Caudate nucleus (tissue), 63 donors: ENCODE measurements at places on chromosomes 6 and 20.
A peak's percentile ranks its signal among the peaks of the same experiment; 100 is the strongest.

DNA sequence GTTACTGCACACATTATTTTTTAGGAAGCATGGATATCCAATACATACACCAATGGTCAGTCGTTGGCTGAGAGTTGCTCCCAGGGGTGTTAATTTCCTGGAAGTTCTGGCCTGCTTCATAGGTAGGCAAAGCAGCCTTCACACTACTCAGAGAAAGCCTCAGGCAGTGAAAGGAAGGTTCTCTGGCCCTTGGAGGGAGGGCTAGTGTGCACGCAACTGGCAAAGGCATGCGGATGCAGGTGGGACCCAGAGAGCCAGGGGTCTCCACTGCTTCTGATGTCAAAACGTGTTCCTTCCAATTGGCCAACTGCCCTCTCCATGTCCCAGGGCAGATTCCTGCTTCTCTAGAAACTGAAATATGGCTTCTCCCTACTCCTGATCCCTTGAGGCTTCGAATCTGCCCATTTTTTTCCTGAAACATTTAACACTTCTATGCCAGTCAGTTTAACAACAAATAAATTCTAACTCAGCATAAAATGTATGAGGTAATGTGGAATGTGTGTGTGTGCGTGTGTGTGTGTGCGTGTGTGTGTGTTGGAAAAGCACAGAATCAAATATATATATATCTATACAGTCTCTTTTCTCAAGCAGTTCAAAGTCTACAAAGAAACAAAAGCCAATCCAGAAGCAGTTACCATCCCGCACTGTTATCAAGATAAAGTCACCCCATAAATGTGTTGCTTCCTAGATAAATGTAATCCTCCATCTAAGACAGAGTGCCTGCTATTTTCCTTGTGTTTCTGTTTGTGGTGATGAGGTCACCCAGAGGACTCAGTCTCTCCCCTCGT is 94.0 kb upstream of the HIVEP1 start:
- no peak for DNase-seq

DNA sequence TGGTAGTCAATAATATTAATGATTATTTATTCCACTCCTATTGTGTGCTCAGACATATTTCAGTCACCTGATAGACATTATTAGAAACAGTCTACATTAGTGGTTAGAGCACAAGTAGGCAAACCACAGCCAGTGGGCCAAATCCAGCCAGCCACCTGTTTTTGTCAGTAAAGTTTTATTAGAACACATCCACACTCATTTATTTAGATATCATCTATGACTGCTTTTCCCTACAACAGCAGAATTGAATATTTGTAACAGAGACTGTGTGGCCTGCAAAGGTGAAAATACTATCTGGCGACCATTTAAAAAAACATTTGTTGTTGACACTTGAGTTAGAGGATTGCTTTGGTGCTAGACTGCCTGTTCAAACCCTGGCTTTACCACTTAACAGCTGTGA is 220.0 kb upstream of the ZFP64 start:
- DNase-seq: no peak

- no peak for DNase-seq
These were observed 23.8 kb downstream of the IYD start for GRCh38 chr6:150392452-150393220.

DNA sequence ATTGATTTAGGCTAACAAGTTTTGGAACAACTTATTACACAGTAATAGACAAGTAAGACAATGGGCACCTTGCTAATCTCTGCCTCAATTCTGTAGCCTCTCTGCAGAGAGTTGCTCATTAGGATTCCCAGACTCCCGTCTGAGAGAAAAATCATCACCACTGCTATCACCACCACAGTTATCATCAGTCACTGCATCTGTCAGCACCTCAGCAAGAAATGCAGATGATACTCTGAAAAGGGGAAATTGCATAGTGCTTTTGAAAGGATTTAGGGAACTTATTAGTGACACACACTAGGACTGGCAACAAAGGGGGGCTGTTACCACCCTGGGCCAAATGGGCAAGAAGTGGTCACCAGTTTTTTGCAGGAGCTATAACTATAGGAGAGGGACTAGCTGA is 39.9 kb downstream of the FOXA2 start:
- DNase-seq: no peak

DNA sequence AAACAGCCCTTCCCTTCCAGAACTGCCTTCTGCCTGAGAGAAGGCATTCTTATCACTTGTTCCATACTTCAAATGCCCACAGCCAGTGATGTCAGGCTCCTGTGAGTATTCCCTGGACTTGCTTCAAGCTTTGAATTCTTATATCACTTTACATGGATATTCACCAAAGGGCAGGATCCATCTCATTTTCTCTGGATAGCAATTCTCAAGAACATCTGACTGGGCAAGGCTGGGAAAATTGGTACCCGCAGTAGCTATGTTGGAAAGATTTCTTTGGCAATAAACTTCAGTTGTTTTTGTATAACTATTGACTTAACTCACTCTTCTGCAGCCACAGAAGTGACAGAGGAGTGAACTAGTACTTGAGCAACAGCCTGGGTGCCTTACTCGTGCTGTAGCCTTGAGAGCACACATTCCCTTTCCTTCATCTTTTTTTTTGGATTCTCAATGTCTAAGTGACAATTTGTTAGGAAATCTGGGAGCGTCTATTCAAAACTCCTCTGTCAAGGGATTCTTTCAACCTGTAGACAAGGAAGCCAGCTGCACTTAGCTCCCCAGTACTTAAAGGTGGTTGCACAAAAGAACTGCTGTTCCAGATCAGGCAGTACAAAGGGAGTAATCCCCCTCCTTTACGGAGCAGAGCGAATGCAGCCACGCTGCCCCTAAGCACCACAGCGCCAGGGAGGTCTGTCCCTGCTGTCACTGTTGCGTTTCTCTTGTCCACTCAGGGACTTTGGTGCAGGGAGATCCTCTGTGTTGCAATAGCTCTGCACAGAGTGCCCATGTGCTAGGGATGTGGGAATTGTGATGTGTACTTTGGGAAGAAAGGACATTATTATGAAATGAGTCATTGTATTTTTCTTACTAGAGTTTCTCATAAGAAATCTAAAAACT is 69.6 kb downstream of the JAG1 start:
- DNase-seq: no peak

- peak; percentile 9 for DNase-seq
These were observed 984 bp downstream of the TNFRSF21 start for GRCh38 chr6:47308552-47309290.

GRCh38 chr20:38692436-38693411 is 31.6 kb upstream of the SLC32A1 start:
- DNase-seq: no peak

- DNase-seq: no peak
These were observed 3.1 kb downstream of the SLC23A2 start for GRCh38 chr20:4998160-4998651.

DNA sequence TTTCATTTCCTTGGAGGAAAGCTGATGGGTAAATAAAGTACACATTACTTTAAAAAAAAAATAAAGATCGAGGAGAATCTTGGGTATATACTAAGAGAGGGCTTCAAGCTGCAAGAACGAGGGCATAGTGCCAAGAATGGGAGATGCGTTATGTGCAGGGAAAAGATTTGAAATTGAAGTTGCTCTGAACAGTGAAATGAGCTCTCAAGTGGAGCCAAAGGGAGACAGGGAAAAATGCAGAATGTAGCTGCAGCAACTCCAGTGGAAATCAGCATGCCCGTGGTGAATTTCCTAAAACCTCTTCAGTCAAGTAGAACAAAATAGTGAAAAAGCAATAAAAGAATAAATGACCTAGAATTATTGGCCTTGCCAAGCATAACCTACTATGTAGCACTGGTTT is 11.4 kb upstream of the COL9A1 start:
- no peak for DNase-seq

DNA sequence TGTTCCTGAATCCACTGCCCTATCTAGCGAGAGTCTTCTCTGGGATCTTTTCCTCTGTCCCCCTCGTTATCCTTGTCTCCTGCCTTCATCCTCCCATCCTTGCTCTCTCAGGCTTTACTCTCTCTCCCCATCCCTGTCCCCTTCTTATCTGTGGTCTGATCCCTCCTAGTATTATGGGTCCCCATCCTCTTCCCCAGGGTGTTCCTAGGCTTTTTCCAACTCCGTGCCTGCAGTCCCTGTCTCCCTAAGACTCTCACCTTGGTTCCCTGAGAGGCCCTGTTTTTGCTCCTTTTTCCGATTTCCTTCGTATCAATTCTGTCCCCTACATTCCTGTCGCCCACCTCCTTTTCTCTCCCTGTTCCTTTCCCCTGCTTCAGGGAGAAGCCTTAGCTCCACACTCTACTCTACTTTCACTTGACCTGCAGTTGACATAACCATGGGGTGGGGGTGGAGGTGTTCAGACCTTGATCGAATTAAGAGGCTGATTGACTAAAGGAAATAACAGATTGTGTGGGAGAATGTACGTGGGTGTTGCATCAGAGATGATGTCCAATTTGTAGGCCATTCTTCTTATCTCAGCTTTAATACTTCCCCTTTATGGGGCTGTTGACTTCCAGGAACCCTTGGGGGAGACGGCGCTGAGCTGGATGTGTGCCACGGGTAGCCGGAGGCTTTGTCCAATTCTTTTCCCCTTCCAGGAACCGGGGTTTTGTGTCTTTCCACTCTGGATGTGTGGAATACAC is 905 bp downstream of the PPARD start:
- peak; percentile 17 for DNase-seq

GRCh38 chr6:55696501-55696900 is 117.5 kb upstream of the HMGCLL1 start:
- no peak for DNase-seq

- no peak for DNase-seq
These were observed 14.8 kb downstream of the C6orf141 start for GRCh38 chr6:49565261-49565660.

DNA sequence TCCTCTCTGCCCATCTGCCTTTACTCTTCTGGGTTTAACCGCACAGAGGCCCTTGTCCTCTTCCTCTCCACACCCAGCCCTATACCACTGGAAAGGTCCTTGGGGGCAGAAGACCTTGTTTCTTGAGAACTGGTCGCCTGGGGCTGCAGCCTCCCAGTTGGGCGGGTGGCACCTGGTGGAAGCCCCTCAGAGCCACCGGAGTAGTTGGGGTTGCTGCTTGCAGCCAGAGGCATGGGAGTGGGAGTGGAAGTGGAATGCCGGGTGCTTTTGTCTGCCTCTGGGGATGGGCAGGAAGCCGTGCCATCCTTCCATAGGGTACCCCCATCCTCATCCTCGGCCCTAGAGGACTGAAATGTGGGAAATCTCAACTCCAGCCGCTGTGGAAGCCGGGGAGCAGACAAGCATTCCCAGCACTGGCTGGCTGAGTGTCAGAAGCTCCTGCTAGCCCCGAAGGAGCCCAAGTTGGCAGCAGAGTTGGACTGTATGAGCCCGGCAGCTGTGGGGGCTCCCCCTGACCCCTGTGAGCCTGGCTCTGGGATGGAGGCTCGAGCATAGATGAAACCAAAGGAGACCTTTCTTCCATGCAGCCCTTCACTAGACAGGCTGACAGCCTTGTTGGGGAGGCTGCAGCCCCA is 1.2 kb downstream of the VSTM2L start:
- no peak for DNase-seq

GRCh38 chr6:166364456-166364855 is 18.3 kb downstream of the MPC1 start:
- DNase-seq: no peak

GRCh38 chr6:76644231-76644630 is 571.8 kb upstream of the IMPG1 start:
- DNase-seq: no peak

- no peak for DNase-seq
These were observed 95.8 kb downstream of the BANF2 start for GRCh38 chr20:17795501-17796071.

GRCh38 chr6:167112421-167112820 is 10.5 kb upstream of the CCR6 start:
- no peak for DNase-seq

DNA sequence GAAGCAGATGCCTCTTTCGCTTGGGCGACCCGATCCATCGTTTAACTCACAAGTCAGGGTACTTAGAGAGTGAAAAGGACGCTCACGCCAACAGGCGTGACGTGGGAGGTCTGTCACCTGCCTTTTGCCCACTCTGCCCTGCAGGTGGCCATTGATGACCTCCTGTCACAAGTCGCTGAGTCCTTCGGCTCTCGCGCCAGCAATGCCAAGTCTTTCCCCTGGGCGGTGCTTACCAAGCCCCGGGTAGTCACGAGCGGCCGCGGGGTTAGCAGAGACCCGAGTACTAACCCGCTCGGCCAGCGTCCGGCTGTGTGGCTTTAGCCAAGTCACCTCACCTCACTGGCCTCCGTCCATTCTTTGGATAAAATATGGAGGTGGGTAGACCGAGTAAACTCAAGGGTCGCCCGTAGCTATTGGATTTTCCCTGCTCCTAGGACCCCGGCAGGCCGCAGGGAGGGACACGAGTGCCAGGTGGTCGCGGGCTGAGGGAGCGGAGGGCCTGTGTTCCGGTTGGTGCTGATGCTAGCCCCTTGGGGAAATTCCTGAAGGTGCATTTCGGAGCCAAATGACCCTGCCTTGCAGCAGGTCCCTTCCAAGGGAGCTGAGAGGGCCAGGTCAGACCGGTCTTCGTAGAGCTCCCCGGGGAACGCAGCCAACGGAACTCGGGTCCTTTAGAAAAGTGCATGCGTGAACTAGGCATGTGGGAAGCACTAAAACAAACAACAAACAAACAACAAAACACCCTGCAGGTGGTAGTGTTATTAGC is 668 bp downstream of the PKIB start:
- no peak for DNase-seq

- no peak for DNase-seq
These were observed 318.9 kb upstream of the JAG1 start for GRCh38 chr20:10992731-10993130.

DNA sequence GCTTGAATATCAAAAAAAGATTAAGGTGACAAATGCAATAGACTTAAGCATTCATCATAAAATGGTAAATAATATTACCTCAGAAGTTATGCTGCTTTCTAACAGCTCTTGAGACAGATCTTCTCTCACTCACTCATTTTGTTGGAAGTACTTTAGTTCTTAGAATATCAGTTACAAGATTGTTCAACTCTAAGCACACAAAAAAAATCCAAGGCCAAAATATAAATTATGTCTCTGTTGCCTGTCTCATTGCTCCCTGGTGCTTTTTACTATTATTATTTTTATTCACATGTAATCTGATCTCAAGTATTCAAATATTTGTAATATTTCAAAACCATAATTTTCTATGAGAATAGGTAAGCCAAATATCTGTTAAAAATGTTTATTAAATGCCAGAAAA is 259.4 kb upstream of the HSF2 start:
- DNase-seq: no peak

DNA sequence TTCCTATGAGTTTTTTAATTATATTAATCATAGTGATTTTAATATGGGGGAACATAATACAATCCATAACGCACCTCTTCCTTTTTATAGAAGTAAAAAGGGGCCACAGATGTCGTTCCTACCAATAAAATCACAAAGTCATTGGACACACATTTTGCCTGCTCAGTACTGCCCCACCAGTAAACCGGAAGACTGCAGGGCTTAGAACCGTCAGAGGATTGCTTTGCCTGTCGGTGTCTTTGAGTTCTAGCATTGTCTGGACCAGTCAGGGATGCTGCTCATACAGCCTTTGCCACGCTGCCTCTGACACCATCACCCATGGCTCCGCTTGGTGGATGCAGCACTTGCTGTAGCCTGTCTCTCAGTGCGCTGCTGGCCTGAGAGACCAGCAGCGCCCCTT is 853.6 kb downstream of the C6orf118 start:
- no peak for DNase-seq

GRCh38 chr20:54874718-54875117 is 399.3 kb downstream of the DOK5 start:
- DNase-seq: no peak

GRCh38 chr20:20130399-20130798 is 78.1 kb downstream of the CFAP61 start:
- DNase-seq: no peak

- no peak for DNase-seq
These were observed 16.5 kb downstream of the GLO1 start for GRCh38 chr6:38686270-38687042.
